Type B pancreatic cell (in vitro differentiated cells): ENCODE measurements at places on chromosomes 16 and 17.
A peak's percentile ranks its signal among the peaks of the same experiment; 100 is the strongest.

DNA sequence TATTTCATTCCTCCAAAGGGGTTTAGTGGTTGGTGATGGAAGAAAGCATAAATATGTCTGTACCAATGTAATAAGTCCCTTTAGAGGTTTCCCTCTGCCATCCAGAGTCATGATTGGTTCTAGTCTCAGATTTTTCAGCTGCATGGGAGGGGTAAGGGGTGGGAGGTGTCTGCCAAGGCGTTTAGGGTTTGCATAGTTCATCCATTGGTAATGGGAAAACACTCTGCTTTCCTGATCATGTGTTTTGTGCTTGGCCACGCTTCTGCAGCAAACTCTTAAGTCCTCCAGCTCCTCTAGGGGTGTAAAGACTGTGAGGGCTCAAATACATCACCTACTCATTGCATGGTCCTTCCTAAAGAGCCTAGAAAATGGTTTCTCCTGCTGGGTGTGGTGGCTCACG, 29.8 kb downstream of the LIG3 start:
- H3K4me1 ChIP-seq, result peaks cover 4% of the 10 kb centered on the region
- peaks cover 27% of the 10 kb centered on the region for H3K36me3 ChIP-seq
- no peaks in the 10 kb centered on the region for H3K27me3 ChIP-seq
- H3K27ac ChIP-seq, result no peak overlapping the region
- no peak overlapping the region for H3K4me3 ChIP-seq

DNA sequence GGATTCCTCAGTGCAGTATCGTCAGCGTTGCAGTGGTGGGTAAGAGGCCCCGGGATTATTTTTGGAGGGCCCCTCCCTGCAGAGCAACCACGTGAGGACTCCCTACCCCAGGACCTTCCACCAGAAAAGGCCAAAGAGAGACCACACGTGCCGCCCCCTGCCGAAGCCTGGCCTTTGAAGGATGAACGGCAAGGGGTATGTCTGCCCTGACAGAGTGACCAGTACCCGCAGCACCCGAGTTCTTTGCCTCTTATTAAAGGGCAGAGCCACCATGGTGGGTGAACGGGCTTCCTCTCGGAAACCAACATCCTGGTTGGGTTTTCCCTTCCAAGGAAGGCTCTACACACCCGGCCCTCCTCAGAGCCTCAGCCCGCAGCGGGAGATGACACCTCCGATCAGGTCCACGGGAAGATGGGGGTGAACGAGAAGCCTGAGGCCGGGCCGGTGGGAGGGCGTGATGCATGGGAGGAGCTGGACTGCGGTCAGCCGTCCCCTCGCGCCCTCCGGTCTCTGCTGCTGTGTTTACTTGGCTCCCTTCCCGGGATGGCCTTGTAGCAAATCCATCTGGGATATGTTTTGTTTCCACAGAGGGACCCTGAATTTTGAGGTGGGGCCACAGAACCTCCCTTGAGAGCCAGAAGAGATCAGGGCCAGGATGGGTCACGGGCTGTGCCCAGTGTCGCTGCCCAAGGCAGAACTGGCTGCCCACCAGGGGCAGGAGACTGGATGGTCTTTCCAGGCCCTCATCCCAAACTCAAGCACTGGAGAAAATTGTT, 49.1 kb downstream of the TBC1D16 start:
- no peak for DNase-seq
- no peaks in the 10 kb centered on the region for H3K36me3 ChIP-seq
- H3K27me3 ChIP-seq, result no peaks in the 10 kb centered on the region

DNA sequence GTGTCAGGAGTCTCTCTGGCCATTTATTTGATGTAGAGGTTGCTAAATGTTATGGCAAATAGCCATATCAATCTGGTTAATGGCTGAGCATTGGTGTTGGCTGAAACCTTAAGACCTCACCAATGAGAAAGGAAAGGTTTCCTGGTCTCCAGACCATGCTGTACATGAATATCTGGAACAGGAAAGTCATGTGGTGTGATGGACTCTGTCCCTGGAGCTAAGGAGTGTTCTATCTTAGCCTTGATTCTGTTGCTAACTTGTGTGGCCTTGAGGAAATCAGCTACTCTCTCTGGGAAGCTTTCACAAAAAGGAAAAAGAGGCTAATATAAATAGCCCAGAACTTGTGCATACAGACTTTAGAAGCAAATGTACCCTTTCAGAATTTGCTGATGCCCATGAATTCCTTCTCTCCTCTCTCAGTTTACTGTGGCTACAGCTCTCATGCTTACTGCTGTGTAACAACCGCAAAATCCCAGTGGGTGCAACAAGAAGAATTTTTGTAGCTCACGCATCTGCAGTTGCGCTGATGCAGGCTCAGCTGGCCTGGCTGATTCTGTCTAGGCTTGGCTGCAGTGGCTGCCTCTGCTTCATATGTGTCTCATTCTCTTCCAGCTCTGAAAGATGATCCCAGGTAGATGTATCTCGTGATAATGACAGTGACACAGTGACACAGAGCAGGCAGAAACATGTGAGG, 287.5 kb downstream of the NPIPA8 start:
- no peaks in the 10 kb centered on the region for H3K36me3 ChIP-seq
- H3K4me3 ChIP-seq, result no peak overlapping the region
- H3K4me1 ChIP-seq, result peaks cover 4% of the 10 kb centered on the region
- peaks cover 9% of the 10 kb centered on the region for H3K27me3 ChIP-seq

- peaks cover 36% of the 10 kb centered on the region for H3K27me3 ChIP-seq
- no peaks in the 10 kb centered on the region for H3K36me3 ChIP-seq
- no peak overlapping the region for H3K4me3 ChIP-seq
- no peaks in the 10 kb centered on the region for H3K4me1 ChIP-seq
- no peak overlapping the region for H3K27ac ChIP-seq
- DNase-seq, result no peak
Measured at GRCh38 chr16:66961914-66962313, 848 bp downstream of the CES3 start.

- peak overlapping the region; percentile 89 for H3K4me3 ChIP-seq
- no peaks in the 10 kb centered on the region for H3K36me3 ChIP-seq
- H3K27me3 ChIP-seq, result no peaks in the 10 kb centered on the region
Measured at GRCh38 chr17:58413684-58414083, 3.6 kb downstream of the RNF43 start.

GRCh38 chr17:59777033-59777432, 69.6 kb downstream of the VMP1 start:
- no peaks in the 10 kb centered on the region for H3K4me1 ChIP-seq
- H3K27ac ChIP-seq, result peak overlapping the region; percentile 12
- H3K27me3 ChIP-seq, result no peaks in the 10 kb centered on the region
- H3K36me3 ChIP-seq, result peaks cover 33% of the 10 kb centered on the region
- DNase-seq, result no peak
- H3K4me3 ChIP-seq, result no peak overlapping the region

DNA sequence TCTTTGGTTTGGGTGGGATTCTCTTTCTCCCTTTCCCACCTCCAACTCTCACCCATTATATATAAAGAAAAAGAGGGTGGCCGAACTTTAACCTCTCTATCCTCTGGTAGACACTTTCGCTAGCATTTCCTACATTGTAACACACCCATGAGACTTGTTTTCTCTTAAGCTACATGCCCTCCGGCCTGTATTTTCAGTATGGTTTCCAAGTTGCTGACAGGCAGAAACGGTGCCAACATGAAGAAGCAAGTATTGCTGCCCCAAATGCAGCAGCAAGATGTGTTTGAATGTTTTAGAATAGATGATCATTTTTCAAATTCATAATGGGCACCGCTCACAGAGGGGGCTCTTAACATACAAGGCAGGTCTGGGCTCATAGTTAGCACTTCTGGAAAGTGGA, 18.7 kb upstream of the CYB5B start:
- peaks cover 37% of the 10 kb centered on the region for H3K4me1 ChIP-seq
- DNase-seq, result no peak
- H3K4me3 ChIP-seq, result no peak overlapping the region
- H3K27ac ChIP-seq, result peak overlapping the region; percentile 24
- no peaks in the 10 kb centered on the region for H3K27me3 ChIP-seq

DNA sequence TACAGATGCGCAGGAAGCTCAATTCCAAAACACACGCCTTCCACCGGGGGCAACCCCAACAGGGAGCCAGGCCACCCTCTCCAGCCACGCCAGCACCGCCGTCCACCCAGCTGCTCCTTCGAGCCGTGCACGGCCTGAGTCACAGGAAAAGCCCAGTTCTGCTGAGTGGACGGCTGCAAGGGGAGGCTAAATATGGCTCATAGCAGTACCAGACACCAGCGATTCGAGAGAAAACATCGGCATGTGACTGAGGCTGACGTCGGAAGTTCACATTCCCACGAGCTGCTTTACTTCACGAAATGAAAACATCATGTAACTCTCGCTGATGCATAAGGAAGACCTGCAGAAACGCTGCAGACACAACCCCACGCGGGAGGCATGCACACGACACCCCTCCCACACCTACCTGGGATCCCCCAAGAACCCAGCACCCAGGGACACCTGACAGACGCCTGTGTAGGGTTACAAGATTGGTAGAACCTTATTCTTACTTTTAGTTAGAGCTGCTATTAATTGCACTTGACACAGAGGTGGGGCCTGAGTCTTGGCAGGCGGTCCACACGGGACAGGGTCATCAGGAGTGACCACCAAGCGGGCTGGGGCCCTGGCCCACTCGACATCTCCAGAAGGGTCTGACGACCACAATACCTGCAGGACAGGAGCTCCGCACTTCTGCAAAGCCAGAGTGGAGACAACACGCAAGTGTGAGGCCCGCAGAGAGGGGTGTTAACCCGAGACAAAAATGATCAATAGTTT, 116.8 kb downstream of the ANKRD11 start:
- no peak overlapping the region for H3K4me3 ChIP-seq
- DNase-seq, result no peak
- no peaks in the 10 kb centered on the region for H3K27me3 ChIP-seq
- H3K4me1 ChIP-seq, result peaks cover 57% of the 10 kb centered on the region
- peaks cover 14% of the 10 kb centered on the region for H3K36me3 ChIP-seq

DNA sequence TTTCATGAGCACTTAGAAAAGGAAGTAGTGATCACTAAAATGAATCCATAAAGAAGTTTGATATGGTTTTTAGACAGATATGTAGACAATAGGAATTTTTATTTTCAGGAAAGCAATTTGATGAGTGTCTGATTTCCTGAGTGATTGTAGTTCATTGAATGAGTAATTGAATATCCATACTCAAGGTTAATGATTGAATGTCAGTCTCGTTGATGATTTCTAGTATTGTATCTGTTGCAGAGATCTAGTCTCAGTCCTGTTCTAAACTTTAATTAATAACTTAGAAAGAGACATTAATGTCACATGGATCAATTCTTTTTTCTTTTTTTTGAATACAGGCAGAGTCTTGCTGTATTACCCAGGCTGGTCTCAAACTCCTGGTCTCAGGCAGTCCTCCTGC, 78.3 kb downstream of the NLK start:
- H3K36me3 ChIP-seq, result peaks cover 4% of the 10 kb centered on the region
- H3K27me3 ChIP-seq, result no peaks in the 10 kb centered on the region
- H3K27ac ChIP-seq, result no peak overlapping the region
- H3K4me3 ChIP-seq, result no peak overlapping the region

DNA sequence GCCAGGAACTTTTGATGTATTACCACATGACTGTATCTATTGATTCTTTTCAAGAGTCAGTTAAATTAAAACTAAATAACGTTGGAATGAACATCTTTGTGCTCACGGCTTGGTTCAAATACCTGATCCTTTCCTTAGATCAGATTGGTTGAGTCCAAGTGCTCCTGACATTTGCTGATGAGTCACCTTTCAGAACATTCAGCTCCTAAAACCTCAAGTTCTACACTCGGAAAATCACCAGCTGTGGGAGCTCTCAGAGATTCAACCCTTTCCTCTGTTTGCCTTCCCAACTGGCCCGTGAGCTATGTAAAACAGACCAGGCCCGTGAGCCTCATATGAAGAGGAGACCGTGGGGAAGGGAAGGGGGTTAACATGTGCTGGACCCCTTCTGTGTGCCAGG, 68.1 kb downstream of the RTN4RL1 start:
- H3K36me3 ChIP-seq, result no peaks in the 10 kb centered on the region
- H3K4me1 ChIP-seq, result peaks cover 41% of the 10 kb centered on the region
- H3K4me3 ChIP-seq, result no peak overlapping the region
- no peak overlapping the region for H3K27ac ChIP-seq
- no peak for DNase-seq

GRCh38 chr17:47978324-47978723, 7.4 kb downstream of the CDK5RAP3 start:
- H3K27me3 ChIP-seq, result peaks cover 3% of the 10 kb centered on the region
- peak; percentile 77 for DNase-seq
- H3K36me3 ChIP-seq, result peaks cover 38% of the 10 kb centered on the region
- H3K4me3 ChIP-seq, result no peak overlapping the region
- H3K27ac ChIP-seq, result no peak overlapping the region
- H3K4me1 ChIP-seq, result peaks cover 5% of the 10 kb centered on the region

DNA sequence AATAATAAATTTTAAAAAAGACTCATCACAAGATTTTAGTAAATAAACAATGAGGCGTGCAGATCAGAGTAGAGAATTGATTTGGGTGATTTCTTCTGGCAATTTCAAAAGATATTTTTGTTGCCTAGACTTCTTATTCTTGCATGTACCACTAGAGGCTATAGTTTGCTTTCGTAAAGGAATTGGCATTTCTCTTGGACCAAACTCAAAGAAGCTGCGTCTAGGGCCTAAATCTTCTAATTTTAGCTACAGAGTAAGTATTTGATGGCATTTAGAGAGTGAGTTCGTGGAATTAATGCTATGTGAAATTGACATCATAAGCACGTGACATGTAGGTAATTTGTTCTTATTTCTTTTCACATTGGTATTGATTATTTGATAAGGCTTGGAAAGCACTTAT, 24.4 kb upstream of the ABCC11 start:
- no peaks in the 10 kb centered on the region for H3K27me3 ChIP-seq
- no peak for DNase-seq
- H3K36me3 ChIP-seq, result no peaks in the 10 kb centered on the region
- H3K27ac ChIP-seq, result no peak overlapping the region

GRCh38 chr16:23962001-23962400, 126.2 kb downstream of the PRKCB start:
- no peak for DNase-seq
- H3K4me3 ChIP-seq, result no peak overlapping the region
- peaks cover 36% of the 10 kb centered on the region for H3K27me3 ChIP-seq
- no peak overlapping the region for H3K27ac ChIP-seq
- H3K4me1 ChIP-seq, result no peaks in the 10 kb centered on the region
- H3K36me3 ChIP-seq, result no peaks in the 10 kb centered on the region

- DNase-seq, result no peak
- no peaks in the 10 kb centered on the region for H3K36me3 ChIP-seq
- peaks cover 8% of the 10 kb centered on the region for H3K4me1 ChIP-seq
- no peak overlapping the region for H3K4me3 ChIP-seq
- H3K27me3 ChIP-seq, result peaks cover 22% of the 10 kb centered on the region
Measured at GRCh38 chr17:51672065-51672464, 411.7 kb downstream of the UTP18 start.

- H3K36me3 ChIP-seq, result no peaks in the 10 kb centered on the region
- no peaks in the 10 kb centered on the region for H3K27me3 ChIP-seq
- no peak overlapping the region for H3K4me3 ChIP-seq
- H3K4me1 ChIP-seq, result no peaks in the 10 kb centered on the region
Measured at GRCh38 chr16:23608194-23608593, 12.1 kb upstream of the NDUFAB1 start.

GRCh38 chr17:81371910-81372760, 23.1 kb upstream of the BAHCC1 start:
- no peak overlapping the region for H3K27ac ChIP-seq
- no peak for DNase-seq
- no peaks in the 10 kb centered on the region for H3K27me3 ChIP-seq

GRCh38 chr17:68878226-68878885, 76.8 kb downstream of the ABCA8 start:
- H3K4me1 ChIP-seq, result no peaks in the 10 kb centered on the region
- DNase-seq, result no peak
- no peaks in the 10 kb centered on the region for H3K27me3 ChIP-seq
